Naive thymus-derived CD8-positive, alpha-beta T cell (primary cell): ENCODE measurements at places on chromosomes 12 and 14. TPM values are rescaled to one million over a fixed set of nuclear protein-coding genes. Genes with fewer than 3 reads are reported as not detected.
A peak's percentile ranks its signal among the peaks of the same experiment; 100 is the strongest.

DNA sequence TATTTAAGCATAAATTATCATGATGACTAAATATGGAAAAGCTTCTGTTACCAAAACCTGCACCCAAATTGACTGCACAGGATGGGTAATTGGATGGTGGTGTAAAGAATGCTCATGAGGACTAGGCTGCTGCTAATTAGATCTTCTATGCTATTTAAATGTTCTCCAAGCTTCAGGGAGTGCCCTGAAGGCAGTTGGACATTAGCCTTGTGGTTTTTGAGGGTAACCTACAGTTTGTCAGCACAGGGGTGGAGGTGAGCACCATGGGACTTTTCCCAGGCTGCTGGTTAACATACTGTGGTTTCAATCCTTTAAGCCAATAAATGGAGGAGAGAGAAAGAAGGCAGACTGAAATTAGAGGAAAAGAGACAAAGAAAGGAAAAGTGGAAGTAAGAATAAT, 145.0 kb downstream of the WIF1 start:
- no peaks in the 10 kb centered on the region for H3K36me3 ChIP-seq
- H3K4me1 ChIP-seq, result no peaks in the 10 kb centered on the region
- H3K27ac ChIP-seq, result no peak overlapping the region
- H3K27me3 ChIP-seq, result peaks cover 9% of the 10 kb centered on the region
- no peak for DNase-seq

- no peaks in the 10 kb centered on the region for H3K36me3 ChIP-seq
- no peak for DNase-seq
- H3K4me3 ChIP-seq, result no peak overlapping the region
- H3K27me3 ChIP-seq, result no peaks in the 10 kb centered on the region
- H3K4me1 ChIP-seq, result peaks cover 28% of the 10 kb centered on the region
Observed at GRCh38 chr12:4156317-4156716, 117.2 kb upstream of the CCND2 start.

- DNase-seq, result no peak
- no peaks in the 10 kb centered on the region for H3K27me3 ChIP-seq
- peaks cover 10% of the 10 kb centered on the region for H3K36me3 ChIP-seq
- peaks cover 64% of the 10 kb centered on the region for H3K4me1 ChIP-seq
Observed at GRCh38 chr14:102159841-102160240, 20.1 kb downstream of the WDR20 start.

GRCh38 chr14:95436354-95436753, 80.1 kb downstream of the SYNE3 start:
- no peak overlapping the region for H3K4me3 ChIP-seq
- no peak for DNase-seq
- no peak overlapping the region for H3K27ac ChIP-seq

DNA sequence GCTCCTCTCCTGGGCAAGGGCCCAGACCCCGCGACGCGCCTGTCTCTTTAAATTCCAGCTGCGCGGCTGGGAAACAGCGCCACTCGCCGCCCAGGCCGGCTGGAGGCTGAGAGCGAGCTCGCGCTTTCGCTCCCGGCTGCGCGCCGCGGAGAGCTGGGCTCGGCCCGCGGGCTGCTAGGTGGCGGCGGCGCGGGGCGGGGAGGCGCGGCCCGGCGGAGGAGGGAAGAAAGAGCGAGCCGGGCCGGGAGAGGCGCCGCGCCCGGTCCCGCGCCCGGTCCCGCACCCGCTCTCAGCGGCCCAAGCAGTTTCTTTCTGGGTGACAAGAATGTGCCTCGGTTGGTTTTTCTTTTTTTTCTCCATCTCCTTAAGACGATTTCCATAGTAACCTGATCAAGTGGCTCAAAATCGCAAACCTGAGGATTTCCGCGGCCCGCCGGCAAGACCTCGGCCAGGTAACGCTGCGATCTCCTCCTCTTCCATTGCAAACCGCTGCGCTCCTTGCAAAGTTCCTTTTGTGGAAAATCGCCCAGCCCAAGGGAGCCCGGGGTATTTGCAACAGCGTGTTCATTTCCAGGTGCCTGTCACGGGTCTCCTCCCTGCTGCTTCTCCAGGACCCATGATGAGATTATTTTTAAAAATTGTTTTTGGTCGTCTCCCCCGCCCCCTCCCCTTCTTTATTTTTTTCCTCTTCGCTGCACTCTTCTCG, 259.5 kb upstream of the E2F7 start:
- DNase-seq, result no peak
- H3K27ac ChIP-seq, result no peak overlapping the region

DNA sequence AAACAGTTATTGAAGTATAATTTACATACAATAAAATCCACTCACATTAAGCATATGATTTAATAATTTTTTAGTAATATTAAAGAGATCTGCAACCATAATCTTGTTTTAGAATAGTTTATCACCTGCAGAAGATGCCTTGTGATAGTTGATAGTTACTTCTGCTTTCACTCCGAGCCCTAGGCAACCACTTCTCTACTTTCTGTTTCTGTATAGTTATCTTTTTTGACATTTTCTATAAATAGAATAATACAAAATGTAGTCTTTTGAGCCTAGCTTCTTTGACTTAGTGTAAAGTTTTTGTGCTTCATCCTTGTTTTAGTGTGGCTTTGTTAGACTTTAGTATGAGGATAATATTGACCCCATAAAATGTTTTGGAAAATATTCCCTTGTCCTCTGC, 111.0 kb downstream of the MNAT1 start:
- no peaks in the 10 kb centered on the region for H3K4me1 ChIP-seq
- DNase-seq, result no peak
- no peak overlapping the region for H3K27ac ChIP-seq
- H3K27me3 ChIP-seq, result no peaks in the 10 kb centered on the region
- H3K36me3 ChIP-seq, result peaks cover 33% of the 10 kb centered on the region
- no peak overlapping the region for H3K4me3 ChIP-seq

DNA sequence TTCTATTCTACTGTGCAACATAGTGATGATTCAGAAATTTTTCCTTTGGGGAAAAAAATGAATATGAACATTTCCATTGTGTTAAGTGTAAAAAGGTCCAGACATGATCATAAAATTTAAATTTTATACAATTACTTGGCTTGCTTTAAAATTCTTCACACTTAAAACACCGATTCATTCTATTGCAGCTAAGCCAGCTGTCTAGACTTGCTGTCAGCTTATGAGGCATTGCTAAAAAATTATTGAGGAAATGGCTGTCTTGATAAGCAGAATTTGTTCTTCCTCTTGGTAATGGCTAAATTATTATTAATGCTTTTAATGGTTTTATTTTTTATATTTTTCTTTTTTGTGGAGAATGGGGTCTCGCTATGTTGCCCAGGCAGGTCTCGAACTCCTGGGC, 1.8 kb downstream of the LYSET start:
- no peak for DNase-seq
- H3K36me3 ChIP-seq, result peaks cover 1% of the 10 kb centered on the region
- peaks cover 35% of the 10 kb centered on the region for H3K4me1 ChIP-seq
- no peaks in the 10 kb centered on the region for H3K27me3 ChIP-seq
- H3K4me3 ChIP-seq, result no peak overlapping the region

GRCh38 chr14:91851563-91851962, 15.8 kb downstream of the TC2N start:
- H3K27me3 ChIP-seq, result no peaks in the 10 kb centered on the region
- peak overlapping the region; percentile 4 for H3K27ac ChIP-seq
- DNase-seq, result no peak
- peaks cover 42% of the 10 kb centered on the region for H3K36me3 ChIP-seq

DNA sequence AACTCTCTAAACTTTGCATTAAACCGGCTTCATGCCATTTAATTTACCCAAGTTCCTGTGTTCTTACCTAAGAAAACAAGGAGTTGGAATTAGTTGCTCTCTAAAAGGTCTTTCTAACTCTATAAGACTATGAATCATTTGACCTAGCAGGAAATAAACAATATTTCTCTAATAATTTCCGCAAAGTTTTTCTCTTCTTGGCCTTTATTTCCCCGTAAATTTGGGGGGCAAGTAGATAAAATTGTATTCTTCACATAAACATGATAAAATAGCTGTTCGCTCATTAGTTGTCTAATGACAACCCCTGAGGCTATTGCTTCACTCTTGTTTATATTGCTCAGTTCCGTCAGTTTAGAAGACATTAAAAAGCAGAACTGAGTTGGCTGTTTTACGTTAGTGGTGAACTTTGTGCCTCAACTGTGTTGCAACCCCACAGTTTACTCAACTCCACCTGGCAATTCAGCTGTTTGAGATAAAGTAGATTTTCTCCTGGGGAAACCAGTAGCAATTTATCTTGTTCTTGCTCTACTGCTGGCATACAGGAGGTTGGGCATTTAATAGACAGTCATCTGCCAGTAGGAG, 74.7 kb downstream of the BTG1 start:
- DNase-seq, result no peak
- no peaks in the 10 kb centered on the region for H3K27me3 ChIP-seq
- H3K4me3 ChIP-seq, result no peak overlapping the region
- peaks cover 5% of the 10 kb centered on the region for H3K36me3 ChIP-seq
- no peak overlapping the region for H3K27ac ChIP-seq

DNA sequence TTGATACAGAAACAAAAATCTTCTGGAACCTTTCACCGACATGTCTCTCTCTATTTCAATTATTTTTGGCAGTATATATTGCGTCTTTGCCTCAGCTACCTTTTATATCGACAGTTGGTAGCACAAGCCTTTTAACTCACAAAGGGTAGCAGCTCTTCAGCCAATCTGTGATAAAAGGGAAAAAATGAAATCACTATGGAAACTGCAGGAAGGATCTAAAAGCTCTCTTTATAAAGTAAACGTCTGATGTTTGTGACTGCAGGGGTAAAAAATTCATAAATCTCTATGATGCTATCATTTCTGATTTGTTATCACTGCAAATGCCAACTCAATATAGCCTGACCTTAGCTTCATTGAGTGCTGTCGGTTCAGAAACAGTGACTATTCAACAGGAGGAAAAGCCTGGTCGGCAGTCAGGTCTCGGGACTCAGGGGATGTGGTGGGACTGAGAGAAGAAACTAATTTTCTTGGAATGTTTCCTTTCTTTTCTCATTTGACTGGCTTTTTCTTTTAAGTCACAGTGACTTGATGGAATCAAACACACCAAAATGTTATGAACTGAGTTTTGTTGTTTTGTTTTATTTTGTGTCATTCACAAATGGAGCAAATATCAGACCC, 5.9 kb upstream of the RMST start:
- no peak for DNase-seq
- H3K36me3 ChIP-seq, result peaks cover 2% of the 10 kb centered on the region
- no peak overlapping the region for H3K27ac ChIP-seq
- H3K4me1 ChIP-seq, result no peaks in the 10 kb centered on the region
- no peak overlapping the region for H3K4me3 ChIP-seq

DNA sequence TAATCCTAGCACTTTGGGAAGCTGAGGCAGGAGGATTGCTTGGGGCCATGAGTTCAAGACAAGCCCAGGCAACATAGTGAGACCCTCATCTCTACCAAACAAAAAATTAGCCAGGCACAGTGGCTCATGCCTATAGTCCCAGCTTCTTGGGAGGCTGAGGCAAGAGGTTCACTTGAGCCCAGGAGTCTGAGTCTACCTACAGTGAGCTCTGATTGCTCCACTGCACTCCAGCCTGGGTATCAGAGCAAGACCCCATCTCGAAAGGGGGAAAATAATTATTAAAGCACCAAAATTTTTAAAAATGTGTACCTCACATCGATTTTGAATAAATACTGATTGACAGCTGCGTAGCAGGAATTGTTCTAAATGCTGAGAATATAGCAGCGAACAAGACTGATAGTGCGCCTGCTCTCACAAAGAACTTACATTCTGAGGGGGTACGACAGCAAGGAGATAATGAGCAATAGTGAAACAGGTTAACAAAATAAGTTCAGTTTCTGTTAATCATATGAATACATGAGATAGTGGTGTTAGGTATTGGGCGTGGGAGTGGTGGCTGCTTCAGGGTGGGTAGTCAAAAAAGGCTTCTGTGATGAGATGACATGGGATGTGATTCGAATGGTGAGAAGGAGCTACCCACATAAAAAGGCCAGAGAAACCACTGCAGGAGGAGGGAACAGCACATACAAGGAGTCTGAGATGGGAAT, 19.6 kb downstream of the HCFC2 start:
- no peak overlapping the region for H3K27ac ChIP-seq
- peaks cover 17% of the 10 kb centered on the region for H3K36me3 ChIP-seq
- H3K4me3 ChIP-seq, result no peak overlapping the region

DNA sequence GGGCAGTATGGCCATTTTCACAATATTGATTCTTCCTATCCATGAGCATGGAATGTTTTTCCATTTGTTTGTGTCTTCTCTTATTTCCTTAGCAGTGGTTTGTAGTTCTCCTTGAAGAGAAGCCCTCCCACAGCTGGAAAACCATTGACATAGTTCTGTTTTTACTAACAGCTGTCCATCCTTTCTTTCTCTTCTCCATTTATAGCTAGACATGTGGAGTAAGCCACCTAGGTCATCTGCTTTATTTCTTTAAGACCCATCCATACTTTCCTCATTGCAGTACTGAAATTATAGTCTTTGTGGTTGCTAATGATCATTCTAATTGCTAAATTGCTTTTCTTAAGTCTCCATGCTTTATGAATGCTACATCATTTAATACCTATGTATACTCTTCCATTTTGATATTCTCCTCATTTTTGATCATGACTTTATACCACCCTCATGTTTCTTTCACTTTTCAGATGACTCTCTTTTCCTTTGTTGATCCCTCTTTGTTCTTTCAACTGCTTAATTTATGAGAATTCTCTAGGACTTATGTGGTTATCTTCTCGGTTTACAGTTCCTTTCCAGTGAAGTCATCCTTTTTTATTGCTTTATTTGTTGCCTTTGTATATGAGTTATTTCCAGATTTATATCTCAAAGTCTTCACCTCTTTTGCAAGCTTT, 114.2 kb downstream of the PCNX1 start:
- H3K36me3 ChIP-seq, result peaks cover 21% of the 10 kb centered on the region
- H3K27ac ChIP-seq, result peak overlapping the region; percentile 8
- no peaks in the 10 kb centered on the region for H3K27me3 ChIP-seq
- no peak for DNase-seq

GRCh38 chr12:2653461-2653965, 141.3 kb upstream of the FKBP4 start:
- no peak for DNase-seq
- H3K27me3 ChIP-seq, result no peaks in the 10 kb centered on the region
- no peak overlapping the region for H3K27ac ChIP-seq
- H3K4me3 ChIP-seq, result no peak overlapping the region
- H3K4me1 ChIP-seq, result no peaks in the 10 kb centered on the region
- H3K36me3 ChIP-seq, result no peaks in the 10 kb centered on the region

DNA sequence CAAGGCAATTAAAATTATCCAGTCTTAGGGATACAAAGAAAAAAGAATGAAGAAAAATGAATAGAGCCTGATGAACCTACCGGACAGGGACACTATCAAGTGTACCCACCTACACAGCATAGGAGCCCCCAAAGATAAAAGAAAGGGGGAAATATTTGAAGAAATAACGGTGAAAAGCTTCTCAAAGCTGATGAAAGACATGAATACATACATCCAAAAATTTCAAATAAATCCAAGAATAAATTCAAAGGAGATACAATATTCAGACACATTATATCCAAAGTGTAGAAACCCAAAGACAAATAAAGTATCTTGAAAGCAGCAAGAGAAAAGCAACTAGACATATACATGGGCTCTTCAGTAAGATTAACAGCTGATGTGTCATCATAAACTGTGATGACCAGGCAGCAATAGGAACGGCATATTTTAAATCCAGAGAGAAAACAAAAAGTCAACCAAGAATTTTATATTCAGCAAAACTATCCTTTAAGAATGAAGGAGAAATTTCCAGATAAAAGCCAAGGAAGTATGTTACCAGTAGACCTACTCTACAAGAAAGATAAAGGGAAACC, 56.0 kb downstream of the CDK17 start:
- peak overlapping the region; percentile 67 for H3K4me3 ChIP-seq
- peaks cover 27% of the 10 kb centered on the region for H3K36me3 ChIP-seq
- no peak for DNase-seq

TEX52 gene
- total RNA-seq, result not detected

CCDC88C gene
- total RNA-seq, result 300 TPM

LRRC9 gene
- not detected for total RNA-seq

VASH1 gene
- 4.8 TPM for total RNA-seq

GCN1 gene
- total RNA-seq, result 133 TPM

LTBR gene
- 0.91 TPM for total RNA-seq

RDH16 gene
- total RNA-seq, result 1.7 TPM
